ENCODE measurements at places on chromosomes 16 and 17.

- no peak for DNase-seq
These were observed 40.5 kb upstream of the ACSF3 start for GRCh38 chr16:89052890-89053724.

DNA sequence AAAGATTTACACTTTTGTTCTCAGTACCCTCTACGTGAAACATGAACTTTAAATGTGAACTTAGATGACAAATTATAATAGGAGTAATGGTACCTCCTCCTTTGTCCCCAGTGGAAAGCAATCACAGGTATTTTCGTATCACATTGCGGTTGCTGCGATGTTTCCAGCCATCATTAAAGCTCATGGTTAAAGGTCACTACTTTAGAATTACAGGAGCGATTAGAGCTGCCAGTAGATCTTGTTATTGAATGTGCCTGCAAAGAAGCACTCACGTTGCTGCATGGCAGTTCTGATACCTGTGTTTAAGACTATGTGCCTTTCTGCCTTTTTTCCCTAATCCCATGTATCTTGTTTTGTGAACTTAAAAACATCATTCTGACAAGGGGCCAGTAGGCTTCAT, 301.0 kb downstream of the CPPED1 start:
- DNase-seq = no peak

- no peak for DNase-seq
These were observed 10.1 kb downstream of the THRA start for GRCh38 chr17:40072735-40073346.

DNA sequence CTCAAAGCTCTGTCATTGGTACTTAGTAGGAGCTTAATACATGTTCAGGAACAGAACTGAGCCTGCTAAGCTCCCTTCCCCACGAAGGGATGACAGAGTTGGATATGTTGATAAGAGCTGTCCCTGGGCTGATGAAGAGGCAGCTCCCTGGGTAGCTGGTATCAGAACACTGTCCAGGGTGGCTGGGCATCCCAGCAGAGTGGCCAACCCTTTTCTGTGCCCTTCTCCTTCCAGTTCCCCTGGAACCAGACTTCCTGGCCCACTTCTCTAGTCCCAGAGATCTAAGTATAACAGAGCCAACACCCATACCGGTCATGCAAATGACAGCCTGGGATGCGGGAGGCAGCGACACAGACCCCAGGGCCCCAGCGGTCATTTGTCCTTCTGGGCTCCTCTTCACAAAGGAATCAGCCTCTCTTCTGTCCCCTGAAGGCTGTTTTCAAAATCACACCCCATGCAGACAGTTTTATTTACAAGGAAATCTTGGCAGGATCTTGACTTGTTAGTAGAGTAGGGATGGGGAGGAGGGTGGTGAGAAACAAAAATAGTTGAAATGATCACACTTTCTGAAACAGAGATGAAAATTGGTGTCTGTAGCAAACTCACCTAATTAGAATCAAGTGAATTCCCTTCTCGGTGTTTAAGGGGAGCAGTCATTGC, 1.4 kb upstream of the RHBDL3 start:
- DNase-seq = no peak

GRCh38 chr16:57740423-57741071, 5.0 kb downstream of the KATNB1 start:
- DNase-seq = no peak

DNA sequence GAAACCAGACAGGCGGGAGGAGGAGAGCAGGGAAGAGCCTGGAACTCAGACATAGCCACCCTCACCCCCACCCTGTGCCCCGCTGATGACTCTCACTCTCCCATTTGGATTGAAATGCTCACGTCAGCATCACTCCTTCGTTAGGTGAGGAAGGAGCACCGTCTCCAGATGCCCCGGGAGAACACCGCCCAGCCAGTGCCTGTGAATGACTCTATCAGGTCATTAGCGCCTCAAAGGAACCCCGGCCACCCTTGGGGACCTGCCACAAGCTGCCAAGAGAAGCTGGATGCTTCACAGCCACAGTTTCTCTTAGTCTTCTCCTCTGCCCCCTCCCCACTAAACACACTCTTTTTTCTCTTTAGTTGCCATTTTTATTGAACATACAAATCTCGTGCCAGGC, 66.0 kb downstream of the CACNG3 start:
- DNase-seq = no peak

DNA sequence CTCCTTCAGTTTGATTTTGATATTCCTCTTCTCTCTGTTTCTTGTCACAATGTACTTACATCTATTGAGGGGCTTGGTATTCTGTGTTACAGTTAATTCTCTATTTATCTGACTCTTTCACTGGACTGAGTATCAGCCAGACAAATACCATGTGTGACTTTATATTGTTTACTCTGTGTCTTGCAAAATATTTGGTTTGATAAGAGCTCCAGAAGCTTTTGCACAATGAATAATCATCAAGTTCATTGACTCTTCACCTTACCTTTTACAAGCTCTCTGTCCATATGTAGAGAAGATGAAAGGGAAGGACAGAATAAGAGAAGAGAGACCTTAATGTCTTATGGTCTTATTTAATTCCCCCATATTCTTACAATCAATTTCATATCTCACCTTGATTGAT, 877.7 kb upstream of the CDH8 start:
- no peak for DNase-seq

DNA sequence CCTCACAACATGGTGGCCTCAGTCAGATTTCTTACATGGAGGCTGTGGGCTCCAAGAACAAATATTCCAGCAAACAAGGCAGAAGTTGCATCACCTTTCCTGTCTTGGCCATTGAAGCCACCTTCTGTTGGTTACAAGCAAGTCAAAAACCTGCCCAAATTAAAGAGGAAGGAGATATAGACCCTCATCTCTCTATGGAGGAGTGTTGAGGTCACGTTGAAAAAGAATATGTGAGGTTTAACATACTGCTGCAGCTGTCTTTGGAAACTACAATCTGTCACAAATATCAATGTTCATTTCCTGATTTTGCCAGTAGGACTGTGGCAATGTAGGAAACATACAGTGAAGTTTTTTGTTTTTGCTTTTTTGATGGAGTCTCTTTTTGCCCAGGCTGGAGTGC, 211.4 kb downstream of the COPRS start:
- no peak for DNase-seq

- no peak for DNase-seq
These were observed 18.5 kb upstream of the RHOT1 start for GRCh38 chr17:32123782-32124181.

DNA sequence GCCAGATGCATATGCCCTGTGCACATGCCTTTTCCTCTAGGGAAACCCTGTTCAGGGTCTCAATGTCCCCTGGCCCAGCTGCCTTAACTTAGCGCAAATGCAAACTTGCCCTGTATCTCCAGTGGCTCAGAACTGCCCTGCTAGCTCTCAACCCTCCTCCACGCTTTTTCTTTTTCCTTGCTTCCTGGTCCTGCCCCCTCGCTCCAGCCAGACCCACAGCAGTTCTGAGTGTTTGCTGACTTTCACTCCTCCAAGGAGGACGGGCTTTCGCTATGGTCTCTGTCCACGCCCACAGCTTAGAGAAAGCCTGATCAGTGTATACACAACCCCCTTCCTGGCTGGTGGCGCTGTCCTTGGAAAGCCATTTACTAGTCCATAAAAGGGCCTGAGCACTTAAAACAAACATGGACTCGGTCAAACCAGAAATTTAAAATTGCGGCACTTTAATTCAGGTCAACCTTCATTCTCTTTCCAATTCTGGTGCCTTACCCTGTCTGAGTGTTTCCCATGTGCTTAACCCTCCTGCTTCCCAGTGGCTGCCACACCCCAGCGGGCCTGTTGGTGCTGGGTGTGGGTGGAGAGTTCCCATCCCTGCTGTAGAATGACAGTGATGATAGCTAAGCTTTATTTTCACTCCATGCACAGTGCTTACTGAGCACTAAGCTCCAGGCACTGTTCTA, 15.6 kb upstream of the TMEM98 start:
- peak; percentile 94 for DNase-seq

GRCh38 chr16:49800876-49801275, 55.0 kb downstream of the ZNF423 start:
- no peak for DNase-seq

DNA sequence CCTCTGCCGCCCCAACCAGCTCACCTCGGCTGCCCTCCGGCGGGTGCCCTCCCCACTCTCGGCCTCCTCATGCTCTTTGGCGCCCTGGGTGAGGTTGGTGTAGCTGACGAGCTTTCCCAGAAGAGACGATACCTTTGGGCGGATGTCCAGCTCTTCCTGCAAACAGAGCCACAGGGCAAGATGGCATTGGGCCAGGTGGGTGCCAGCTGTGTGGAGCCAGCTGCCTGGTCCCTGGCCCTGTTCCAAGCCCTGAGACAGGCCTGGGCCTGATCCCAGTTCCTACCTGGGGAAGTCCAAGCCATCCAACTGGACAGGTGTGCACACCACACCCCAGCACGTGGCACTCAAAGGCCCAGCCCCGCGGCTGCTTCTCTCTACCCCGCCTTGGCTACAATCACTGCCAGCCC, 6.9 kb downstream of the SLC12A4 start:
- no peak for DNase-seq

DNA sequence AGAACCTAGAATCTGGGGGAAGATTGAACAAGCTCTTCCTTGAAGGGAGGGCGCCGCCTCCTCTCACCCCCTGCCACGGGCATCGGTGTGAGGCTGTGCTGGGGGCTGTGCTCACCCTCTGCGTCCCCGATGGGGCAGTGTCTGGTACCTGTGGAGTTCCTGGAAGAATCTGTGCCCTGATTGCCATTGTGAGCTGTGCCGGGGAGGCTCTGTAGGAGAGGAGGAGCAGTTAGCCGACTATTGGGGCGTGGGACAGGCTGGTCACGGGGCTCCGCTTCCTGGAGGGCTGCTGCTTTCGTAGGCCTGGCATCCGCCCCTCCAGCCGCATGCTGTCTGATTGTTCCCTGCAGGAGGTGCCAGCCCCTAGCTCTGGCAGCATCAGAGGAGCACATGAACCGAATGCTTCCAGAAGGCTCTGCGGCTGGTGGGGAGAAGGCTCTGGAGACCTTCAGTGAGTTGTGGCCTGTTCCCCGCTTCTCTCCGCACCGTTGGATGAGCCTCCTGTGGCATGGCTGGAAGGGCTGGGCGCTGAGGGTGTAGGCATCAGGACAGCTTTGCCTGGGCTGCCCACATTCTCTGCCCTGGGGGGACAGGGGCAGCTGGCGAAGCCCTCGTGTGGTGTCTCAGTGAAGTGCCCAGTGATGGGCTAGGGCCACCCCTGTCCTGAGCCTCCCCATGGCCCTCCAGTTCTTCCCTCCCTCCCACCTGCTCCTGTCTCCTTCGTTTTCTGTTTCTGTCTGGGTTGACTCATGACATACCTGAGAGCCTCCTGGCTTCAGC, 86.9 kb downstream of the SEC14L1 start:
- DNase-seq = no peak

All from AG08395 (cell line).